ENCODE measurements at places on chromosomes 1 and 21.

DNA sequence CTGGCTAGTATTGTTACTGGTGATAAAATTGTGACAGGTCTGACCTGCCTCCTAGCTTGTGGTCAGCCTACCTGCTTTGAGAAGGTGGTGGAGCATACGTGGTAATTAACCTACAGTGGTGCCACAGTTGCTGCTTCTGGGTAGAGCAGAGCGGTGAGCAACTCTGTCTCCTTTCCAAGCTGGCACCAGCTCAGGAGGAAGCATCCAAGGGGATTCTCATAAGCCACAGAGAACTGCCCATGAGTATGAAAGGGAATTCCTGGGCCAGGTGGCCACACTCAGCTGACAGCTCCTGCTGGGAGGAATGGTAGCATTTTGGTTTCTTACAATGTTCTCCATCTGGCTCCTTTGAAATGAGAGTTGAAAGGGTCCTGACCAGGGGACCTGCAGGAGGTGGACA lies 39.4 kb downstream of the ATP2B4 start:
- no peak for DNase-seq
- peaks cover 28% of the 10 kb centered on the region for H3K4me1 ChIP-seq
- H3K4me3 ChIP-seq, result no peak overlapping the region
- no peak overlapping the region for H3K27ac ChIP-seq
- no peaks in the 10 kb centered on the region for H3K36me3 ChIP-seq

DNA sequence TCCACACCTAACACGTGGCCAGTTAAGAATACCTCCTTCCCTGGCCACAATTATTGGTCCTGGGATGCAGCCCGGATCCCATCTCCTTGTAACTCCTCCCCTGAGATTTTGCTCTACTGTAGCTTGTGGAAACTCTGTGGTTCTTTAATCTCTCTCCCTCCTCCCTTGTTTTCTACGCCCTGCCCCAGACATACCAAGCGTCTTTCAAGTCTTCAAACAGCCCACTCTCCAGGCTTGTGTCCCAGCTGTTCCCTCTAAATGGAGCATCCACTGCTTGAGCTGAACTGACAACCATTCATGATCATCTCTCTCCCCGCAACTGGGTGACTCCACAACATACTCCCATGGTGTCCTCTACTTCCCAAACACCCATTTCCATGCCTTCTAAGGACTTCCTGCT lies 111.6 kb downstream of the SIPA1L2 start:
- H3K27me3 ChIP-seq, result no peaks in the 10 kb centered on the region
- no peak for DNase-seq
- no peak overlapping the region for H3K27ac ChIP-seq
- H3K4me3 ChIP-seq, result no peak overlapping the region

GRCh38 chr21:44930543-44930981 lies 9.3 kb upstream of the SLX9 start:
- DNase-seq, result no peak
- no peak overlapping the region for H3K4me3 ChIP-seq
- H3K4me1 ChIP-seq, result peaks cover 23% of the 10 kb centered on the region
- no peaks in the 10 kb centered on the region for H3K36me3 ChIP-seq
- no peak overlapping the region for H3K27ac ChIP-seq

DNA sequence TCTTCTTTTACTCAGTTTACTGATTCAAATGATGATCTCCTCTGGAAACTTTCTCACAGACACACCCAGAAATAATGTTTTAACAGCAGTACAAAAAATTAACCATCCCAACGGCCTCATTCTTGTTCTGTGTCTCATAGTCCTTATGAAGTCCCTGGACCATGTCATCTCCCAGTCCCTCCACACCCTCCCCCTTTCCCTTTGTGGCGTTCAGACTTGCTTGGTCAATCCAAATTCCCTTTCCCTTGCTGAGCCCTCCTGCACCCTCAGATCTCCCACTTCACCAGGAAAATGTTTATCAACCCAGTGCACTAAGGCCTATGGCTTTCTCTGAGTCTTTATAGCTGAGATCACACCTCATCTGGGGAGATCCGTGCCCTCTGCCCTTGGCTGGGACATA lies 85.9 kb downstream of the CENPF start:
- H3K27ac ChIP-seq, result no peak overlapping the region
- no peaks in the 10 kb centered on the region for H3K36me3 ChIP-seq
- H3K27me3 ChIP-seq, result no peaks in the 10 kb centered on the region
- no peak for DNase-seq
- H3K4me1 ChIP-seq, result no peaks in the 10 kb centered on the region

GRCh38 chr1:221076391-221076811 lies 197.2 kb downstream of the HLX start:
- DNase-seq, result no peak
- H3K4me3 ChIP-seq, result no peak overlapping the region
- H3K27ac ChIP-seq, result no peak overlapping the region
- no peaks in the 10 kb centered on the region for H3K27me3 ChIP-seq
- no peaks in the 10 kb centered on the region for H3K4me1 ChIP-seq

- H3K4me1 ChIP-seq, result peaks cover 4% of the 10 kb centered on the region
- no peak for DNase-seq
- no peak overlapping the region for H3K27ac ChIP-seq
- no peak overlapping the region for H3K4me3 ChIP-seq
Observed at GRCh38 chr1:22132517-22133235, 10.2 kb downstream of the WNT4 start.

- H3K4me3 ChIP-seq, result no peak overlapping the region
- no peaks in the 10 kb centered on the region for H3K27me3 ChIP-seq
- H3K36me3 ChIP-seq, result no peaks in the 10 kb centered on the region
- peak overlapping the region; percentile 52 for H3K27ac ChIP-seq
- no peak for DNase-seq
Observed at GRCh38 chr1:43621861-43622260, 28.1 kb upstream of the KDM4A start.

GRCh38 chr1:245448975-245449431 lies 294.2 kb downstream of the KIF26B start:
- no peak overlapping the region for H3K27ac ChIP-seq
- H3K36me3 ChIP-seq, result no peaks in the 10 kb centered on the region
- no peaks in the 10 kb centered on the region for H3K27me3 ChIP-seq
- no peaks in the 10 kb centered on the region for H3K4me1 ChIP-seq
- DNase-seq, result no peak
- no peak overlapping the region for H3K4me3 ChIP-seq

DNA sequence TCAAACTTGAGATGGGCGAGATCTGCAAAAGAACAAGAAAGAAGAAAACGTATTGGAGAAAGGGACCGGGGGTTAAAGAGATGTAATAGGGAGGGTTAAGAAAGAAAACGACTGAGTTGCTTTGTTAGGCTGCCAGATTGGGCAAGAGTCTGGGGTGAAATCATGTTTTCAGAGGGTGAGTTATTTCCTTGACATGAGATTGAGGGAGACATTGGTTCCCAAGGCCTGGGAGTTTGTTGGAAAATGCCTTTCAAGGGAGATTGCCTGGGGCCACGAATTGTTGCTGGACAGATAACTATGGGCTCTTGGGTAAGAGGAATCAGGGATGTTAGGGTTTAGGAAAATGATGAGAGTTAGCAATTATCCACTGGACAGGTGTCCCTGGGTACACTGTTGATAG lies 776 bp upstream of the CADM3 start:
- DNase-seq, result no peak
- H3K4me3 ChIP-seq, result no peak overlapping the region
- H3K27ac ChIP-seq, result no peak overlapping the region
- H3K27me3 ChIP-seq, result peaks cover 6% of the 10 kb centered on the region
- H3K36me3 ChIP-seq, result no peaks in the 10 kb centered on the region

DNA sequence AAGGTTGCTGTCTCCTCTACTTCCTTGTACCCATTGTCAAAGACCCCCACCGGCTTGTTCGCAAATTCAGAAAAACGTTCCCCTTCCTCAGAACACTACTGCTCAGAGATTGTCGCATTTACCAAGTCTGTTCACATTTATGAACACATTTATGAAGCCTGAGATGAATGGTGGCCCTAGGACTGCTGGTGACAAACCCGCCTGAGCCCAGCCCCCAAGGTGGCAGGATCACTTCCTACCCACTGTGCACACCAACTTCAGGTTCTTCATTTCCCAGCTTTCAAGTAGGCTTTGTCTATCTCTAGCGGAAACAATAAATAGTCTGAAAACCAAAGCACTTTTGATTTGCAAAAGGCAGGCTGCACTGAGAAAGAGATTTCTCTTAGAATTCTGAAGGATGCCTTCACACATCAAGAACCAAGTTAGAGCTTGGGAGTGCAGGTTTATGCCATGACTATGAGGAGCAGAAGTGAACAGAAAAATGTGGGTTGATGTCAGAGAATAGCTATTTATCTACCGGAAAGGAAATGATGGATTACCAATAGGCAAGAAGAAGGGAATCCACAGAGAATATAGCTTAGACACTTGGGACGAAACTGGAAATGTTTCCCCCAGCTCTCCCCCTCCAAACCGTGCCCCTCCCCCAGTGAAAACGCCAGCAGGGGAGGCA lies 200.5 kb downstream of the TOMM20 start:
- H3K27ac ChIP-seq, result no peak overlapping the region
- DNase-seq, result no peak
- peaks cover 10% of the 10 kb centered on the region for H3K4me1 ChIP-seq
- no peaks in the 10 kb centered on the region for H3K36me3 ChIP-seq
- no peak overlapping the region for H3K4me3 ChIP-seq

GRCh38 chr1:5721634-5722215 lies 270.5 kb downstream of the NPHP4 start:
- peak; percentile 54 for DNase-seq
- H3K36me3 ChIP-seq, result no peaks in the 10 kb centered on the region
- no peaks in the 10 kb centered on the region for H3K4me1 ChIP-seq
- no peaks in the 10 kb centered on the region for H3K27me3 ChIP-seq
- no peak overlapping the region for H3K4me3 ChIP-seq
- H3K27ac ChIP-seq, result no peak overlapping the region

DNA sequence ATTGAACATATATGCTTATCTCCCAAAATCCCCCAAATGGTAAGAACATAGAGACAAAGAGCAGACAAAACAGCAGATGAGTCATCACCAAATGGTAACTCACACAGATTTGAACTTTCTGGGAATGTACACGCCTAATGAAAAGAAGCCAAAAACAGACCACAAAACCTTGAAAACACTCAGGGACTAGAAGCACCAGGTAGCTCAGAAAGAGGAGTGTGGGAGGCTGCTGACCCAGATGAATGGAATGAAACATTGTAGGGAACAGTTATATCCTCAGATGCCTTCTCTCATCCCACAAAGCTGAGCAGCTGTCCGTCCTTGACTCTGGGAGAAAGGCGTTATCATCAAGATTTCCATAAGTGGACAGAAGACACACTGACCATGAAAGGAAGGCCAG lies 307.0 kb upstream of the USP25 start:
- no peaks in the 10 kb centered on the region for H3K27me3 ChIP-seq
- H3K27ac ChIP-seq, result peak overlapping the region; percentile 33
- peak; percentile 65 for DNase-seq
- H3K4me1 ChIP-seq, result peaks cover 16% of the 10 kb centered on the region
- H3K4me3 ChIP-seq, result no peak overlapping the region

DNA sequence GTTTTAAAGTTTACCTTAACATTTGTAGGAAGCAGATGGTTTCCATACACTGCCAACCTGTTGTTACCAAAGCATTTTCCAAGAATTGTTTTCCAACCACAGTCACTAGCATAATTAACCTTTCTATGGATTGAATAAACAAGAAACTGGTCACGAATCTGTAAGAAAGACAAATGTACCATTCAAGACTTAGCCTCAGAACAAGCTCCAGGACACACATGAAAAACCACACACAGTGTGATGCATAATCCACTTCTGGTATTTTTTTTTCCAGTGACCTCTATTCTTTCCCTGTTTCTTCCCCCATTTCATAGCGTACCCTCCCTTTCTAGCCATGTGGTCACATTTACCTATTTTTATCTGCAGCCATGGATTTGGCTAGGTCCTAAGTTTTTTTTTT lies 29.6 kb upstream of the C1orf87 start:
- H3K27ac ChIP-seq, result peak overlapping the region; percentile 33
- no peaks in the 10 kb centered on the region for H3K36me3 ChIP-seq
- no peaks in the 10 kb centered on the region for H3K4me1 ChIP-seq

DNA sequence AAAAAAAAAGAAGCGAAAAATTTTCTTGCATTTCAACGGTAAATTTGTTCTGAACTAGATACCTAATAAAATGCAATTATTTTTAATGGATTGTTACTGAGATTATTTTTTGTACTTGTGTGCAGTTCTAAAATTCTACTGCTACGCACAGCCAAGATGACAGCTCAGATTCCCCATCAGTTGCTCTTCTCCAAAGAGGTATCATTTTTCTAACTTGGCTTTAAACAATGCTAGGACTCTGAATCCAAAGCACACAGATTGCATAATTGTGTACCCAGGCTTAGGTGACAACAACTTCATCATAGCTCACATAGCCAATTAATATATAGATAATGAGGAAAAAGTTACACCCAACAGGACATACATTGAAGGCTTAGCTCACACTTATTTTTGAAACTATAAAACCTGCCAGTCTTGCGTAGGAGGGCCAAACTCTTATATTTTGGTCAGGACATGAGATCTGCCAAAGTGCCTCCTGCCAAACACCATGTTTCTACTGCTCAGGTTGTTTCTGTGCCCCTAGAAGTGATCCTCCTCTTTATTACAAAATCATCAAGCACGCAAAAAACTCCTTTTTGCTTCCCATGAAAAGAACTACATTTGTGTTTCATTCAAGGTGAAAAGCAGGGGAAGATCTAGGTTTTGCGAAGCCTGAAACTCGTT lies 10.6 kb upstream of the ZNHIT6 start:
- no peaks in the 10 kb centered on the region for H3K27me3 ChIP-seq
- H3K4me1 ChIP-seq, result no peaks in the 10 kb centered on the region
- no peak overlapping the region for H3K27ac ChIP-seq
- no peaks in the 10 kb centered on the region for H3K36me3 ChIP-seq
- no peak overlapping the region for H3K4me3 ChIP-seq
- no peak for DNase-seq

DNA sequence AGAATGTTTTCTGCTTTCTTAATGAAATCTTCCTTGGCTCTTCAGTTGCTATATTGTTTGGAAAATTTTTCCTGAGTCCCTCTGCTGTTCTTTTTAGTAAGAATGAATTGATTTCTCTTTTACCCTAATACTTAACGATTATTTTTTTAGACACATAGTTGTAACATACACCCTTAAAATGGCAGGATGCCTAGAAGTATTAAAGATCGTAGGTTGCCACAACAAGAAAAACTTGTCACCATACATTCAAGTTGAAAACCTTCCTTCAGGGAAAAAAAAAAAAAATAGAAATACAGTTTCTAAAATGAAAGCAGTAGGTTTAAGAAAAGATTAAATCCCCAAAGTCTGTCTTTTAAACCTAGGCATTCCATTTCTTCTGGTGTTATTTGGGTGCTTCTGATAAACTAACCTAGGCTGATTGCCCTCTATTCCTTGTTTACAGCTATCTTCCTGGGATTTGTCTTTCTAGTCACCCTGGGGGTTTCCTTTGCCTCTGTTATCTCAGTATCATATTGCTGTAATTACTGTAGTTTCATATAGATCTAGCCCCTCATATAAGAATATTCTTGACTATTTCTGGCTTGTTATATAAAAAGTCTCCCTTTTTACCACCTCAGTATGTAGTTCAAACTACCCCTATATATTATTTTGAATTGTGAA lies 16.8 kb downstream of the SUCO start:
- no peak overlapping the region for H3K27ac ChIP-seq
- no peak overlapping the region for H3K4me3 ChIP-seq
- H3K4me1 ChIP-seq, result peaks cover 17% of the 10 kb centered on the region
- H3K27me3 ChIP-seq, result no peaks in the 10 kb centered on the region
- DNase-seq, result no peak
- no peaks in the 10 kb centered on the region for H3K36me3 ChIP-seq
